Activated CD4-positive, alpha-beta T cell treated with anti-CD3 and anti-CD28 coated beads, Interleukin-2, amount 50 U/mL, for 24 hours (primary cell): ENCODE measurements at places on chromosomes 4 and X.

- DNase-seq, result peak; percentile 38
These were observed 6.0 kb downstream of the SMAD1 start for GRCh38 chr4:145487631-145488030.

DNA sequence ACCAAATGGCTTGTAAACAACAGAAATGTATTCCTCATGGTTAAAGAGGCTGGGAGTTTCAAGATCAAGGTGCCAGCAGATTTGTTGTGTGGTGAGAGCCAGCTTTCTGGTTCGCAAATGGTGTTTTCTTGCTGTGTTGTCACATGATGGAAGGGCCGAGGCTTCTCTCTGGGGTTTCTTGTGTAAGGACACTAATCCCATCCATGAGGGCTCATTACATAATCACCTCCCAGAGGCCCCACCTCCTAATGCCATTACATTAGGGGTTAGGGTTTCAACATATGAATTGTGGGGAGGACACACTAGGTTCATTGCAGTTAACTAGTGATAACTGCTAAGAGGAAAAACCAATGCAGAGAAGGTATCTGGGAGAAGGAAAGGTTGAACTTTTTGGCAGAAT is 103.5 kb upstream of the ENPEP start:
- no peak for DNase-seq

DNA sequence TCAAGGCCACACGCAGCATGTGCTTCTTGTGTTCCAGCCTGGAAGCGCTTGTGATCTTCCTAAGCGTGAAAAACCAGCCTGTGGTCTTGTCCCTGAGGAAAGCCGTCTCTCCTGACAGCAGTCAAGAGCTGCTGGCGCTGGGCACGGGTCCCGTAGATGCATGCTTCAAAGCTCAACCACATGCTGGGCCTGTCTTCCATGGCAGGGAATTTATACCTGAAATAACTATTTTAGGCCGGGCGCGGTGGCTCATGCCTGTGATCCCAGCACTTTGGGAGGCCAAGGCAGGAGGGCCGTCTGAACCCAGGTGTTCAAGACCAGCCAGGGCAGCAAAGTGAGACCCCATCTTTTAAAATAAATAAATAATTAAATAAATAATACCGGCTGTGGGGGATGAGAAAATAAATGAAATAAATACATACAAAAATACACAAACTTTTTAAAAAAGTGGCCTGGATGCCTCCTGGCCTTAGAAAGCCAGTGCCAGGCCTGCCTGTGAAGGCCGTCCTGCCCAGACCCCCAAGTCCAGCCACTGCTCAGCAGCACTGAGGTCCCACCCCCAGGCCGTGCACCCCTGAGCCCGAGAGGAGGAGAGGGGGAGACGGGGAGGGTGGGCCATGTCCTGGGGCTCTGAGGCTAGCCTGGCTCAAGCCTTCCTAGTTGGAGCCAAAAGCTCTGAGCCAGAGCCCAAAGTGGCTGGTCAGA is 10.4 kb downstream of the LRPAP1 start:
- DNase-seq, result no peak

DNA sequence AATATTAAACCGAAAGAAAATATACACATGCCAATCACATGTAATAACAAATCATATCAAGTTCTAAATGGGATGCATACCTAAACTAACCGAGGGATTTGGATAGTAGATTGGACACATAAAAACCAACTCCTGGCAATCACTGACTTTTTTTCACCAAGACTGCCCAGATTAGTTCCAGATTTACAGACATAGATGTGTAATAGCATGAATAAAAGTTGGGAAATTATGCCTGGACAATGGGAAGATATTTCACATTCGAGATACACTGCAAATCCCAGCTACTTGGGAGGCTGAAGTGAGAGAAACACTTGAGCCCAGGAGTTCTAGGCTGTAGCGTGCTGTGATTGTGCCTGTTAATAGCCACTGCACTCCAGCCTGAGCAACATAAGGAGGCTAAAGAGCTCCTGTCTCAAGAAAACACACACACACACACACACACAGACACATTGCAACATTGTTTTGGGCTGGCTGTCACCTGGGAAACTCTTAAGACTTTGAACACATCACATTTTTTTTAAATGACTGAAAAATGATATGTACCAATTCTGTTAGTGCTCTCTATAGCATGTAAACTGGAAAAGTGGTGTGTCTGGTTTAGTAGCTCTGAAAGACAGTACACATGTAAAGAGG is 5.7 kb downstream of the RAB40A start:
- no peak for DNase-seq

- DNase-seq, result no peak
These were observed 5.9 kb upstream of the SCARB2 start for GRCh38 chr4:76219299-76220055.

DNA sequence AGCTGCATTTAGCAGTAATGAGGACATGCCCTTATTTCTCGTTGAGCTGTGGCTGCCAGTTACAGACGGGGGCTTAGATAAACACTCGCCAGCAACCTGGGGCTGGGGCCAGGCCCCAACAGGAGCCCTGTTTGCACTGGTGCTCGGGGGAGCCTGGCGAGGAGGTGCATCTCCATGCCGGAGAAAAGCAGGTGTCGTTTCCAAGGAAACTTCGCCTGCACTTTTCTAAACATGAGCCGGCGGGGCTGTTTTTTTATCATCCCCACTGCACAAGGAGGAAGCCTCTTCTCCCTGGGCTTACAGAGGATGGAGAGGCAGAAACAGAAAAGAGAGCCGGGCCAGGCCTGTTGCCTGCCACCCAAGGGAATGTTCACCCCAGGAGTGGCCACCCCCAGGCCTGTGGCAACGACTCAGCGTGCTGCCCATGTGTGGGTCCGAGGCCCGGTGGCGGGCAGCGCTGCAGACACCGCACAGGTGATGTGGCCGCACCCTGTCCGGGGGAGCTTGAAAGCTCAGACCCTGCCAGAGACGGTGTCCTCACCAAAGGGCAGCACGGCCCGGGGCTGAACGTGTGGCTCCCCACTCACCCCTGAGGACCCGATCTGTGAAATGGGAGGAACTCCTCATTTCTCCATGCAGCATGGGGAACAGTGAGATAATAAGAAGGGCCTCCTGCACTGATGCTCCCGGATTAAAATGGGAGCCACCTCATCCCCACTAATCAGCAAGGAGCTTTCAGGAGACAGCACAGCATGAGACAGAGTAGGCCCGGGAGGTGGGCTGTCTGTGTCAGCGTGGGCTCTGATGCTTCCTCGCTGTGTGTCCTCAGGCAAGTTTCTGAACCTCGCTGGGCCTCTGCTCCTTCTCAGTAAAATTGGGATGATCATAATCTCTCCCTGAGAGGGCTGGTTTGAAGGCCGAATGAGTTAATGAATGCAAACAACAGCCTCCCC is 33.8 kb upstream of the ADRA2C start:
- no peak for DNase-seq

DNA sequence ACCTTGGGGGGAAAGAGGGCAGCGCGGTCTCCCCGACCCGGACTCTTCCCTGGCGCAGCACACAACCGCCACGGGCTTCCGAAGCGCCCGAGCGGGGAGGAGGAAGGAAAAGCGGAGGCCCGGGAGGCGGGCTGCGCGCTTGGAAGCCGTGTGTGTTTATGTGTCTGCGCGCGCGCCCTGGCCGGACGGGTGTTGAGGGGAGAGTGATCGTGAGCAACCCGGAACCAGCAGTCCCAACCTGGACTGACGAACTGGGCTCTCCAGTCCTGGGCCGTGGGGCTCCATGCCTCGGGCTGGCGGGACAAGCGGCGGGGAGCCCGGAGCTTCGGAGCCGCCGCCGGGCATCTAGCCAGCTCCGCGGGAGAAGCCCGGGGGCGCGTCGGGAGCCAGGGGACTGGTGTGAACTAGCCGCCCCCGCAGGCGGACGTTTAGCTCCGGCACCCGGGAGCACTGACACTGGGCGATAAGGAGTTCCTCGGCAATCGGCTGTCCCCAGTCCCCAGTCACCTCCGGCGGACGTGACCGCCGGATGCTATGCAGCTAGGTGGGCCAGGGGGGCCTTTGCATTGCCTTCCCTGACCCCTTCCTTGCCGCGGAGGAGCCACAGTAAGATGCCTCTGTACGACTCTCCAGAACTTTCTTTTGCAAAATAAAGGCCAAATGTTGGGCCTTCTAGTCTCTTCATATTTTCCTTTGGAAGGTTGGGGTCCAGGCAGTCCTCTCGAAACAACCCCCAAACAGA is 74.8 kb upstream of the BCOR start:
- DNase-seq, result no peak

- DNase-seq, result no peak
These were observed 547 bp upstream of the PDGFRA start for GRCh38 chr4:54228546-54228945.

DNA sequence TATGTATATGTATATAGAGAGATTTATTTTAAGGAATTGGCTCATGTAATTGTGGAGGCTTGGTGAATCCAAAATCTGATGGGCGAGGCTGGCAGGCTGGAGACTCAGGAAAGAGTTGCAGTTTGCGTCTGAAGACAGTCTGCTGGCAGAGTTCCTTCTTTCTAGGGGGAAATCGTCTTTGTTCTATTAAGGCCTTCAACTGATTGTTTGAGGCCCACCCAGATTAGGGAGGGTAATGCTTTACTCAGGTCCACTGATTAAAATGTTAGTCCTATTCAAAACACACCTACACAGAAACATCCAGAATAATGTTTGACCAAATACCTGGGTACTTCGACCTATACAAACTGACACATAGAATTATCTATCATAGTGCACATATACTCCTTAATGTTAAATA is 149.5 kb downstream of the NAA11 start:
- no peak for DNase-seq

GRCh38 chr4:142355421-142355930 is 490.6 kb downstream of the INPP4B start:
- no peak for DNase-seq

- DNase-seq, result no peak
These were observed 204.5 kb downstream of the NLGN4X start for GRCh38 chrX:6024204-6024603.

- no peak for DNase-seq
These were observed 109.2 kb downstream of the PSAPL1 start for GRCh38 chr4:7325541-7325940.

DNA sequence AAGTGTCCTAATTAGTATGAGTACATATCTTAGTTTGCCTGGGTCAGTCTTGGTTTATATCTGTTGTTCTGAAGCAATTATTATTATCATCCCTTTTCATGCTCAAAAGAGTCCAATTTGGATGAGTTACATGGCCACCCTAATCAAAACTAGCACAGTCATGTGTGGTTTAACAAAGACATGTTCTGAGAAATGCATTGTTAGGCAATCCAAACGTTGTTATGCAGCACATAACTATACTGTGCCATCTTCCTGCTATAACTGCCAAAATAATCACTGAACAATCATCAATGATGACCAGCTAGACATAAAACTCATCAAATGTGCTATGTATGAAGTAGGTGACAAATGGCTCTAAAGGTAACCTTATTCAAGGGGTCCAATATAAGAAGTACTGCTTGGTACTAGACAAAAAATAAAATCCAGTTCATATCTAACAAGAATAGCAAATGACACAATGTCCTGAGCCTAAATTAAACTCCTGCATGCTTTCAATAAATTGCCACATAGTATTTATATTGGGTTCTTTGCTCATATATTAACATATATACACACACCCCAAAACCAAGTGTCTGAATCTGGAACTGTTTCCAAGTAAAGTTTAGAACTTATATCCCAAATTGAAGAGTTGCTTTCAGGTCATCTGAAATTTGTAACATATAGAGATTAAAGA is 41.9 kb downstream of the CNOT6L start:
- DNase-seq, result no peak

DNA sequence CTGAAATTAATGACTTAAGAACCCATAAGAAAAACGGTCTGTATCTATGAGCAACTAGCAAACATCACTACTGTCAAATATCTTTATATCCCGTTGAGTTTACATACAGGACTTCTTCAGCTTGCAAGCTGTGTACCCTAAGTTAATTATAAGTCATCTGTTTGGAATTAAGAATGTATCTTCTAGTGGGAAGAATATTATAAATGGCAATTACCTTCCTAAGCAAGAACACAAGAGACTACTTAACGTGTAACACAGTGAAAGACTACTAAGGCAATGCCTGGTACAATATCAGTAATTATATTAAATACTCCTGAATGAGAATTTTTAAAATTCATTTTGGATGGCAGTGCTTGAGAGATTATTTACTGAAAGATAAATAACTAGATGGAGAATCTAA is 58.5 kb downstream of the ADGRA3 start:
- DNase-seq, result no peak

DNA sequence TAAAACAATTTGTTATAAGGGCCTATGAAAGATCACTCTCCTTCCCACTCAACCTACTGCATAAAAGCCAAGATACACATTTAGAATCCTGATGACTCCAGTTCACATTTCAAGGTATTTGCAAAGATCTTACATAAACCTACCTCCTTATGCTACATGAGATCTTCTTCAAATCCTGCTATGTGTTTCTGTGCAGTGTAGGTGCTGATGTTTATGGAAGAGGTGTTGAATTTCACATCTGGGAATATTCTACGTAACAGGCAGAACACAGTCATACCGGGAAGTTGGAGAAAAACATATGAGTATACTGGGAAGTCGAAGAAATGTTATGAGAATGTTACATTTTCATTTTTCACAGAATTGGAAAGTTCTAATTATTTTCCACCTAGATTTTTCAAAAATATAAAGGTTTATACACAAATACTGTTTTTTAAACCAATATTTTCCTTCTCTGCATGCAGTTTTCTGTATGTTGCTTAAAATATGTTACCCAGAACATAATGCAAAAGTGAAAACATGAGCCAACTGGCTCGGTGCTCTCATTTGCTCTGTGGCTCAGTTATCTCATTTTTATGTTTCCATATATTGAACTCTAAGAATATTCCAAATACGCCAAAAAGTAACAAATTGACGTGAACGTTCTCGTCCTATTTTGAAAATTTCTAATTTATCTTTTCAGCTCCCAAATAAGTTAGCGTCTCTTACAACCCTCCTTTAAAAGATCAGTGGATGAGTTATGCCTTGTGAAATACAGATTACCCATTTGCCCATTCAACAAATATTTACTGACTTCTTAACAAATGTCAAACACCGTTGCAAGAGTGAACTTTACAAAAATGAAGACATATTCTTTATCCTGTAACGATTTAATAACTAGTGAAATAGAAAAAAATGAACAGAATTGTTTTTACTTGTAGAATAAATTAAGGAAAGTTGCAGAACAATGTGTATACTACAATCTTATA is 899.3 kb downstream of the STIM2 start:
- no peak for DNase-seq

DNA sequence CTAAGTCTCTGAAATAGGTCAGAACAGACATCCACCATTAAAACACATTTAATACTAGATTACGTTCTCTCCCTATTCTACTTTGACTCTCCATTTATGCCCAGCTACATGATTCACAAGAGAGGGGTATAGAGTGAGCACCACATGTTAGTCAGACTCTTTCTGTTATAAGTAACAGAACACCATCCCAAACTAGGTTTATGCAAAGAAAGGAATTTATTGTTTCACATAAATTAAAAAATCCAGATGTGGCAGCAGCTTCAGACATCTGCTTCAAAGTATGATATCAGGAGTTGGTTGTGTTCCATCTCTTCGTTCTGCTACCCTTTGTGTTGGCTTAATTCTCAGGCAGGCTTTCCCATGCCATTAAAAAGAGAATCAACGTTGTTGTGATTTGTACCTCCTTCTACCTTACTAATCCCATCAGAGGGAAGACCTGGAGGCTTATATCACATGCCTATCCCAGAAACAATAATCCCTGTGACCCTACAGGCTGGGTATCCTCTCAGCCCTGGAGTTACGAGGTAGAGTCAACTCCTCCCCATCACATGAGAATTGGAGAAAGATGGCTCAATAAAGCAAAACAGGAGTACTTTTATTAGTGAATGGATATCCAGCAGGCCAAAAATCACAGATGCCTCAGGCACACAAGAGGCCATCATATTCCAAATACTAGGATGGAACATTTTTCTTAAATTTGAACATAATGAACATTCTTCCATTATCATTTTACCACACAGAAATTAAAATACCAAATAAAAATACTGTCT is 163.2 kb downstream of the SLC7A11 start:
- no peak for DNase-seq
